NB4 (cell line): ENCODE measurements at places on chromosomes 11 and 22.
A peak's percentile ranks its signal among the peaks of the same experiment; 100 is the strongest.

DNA sequence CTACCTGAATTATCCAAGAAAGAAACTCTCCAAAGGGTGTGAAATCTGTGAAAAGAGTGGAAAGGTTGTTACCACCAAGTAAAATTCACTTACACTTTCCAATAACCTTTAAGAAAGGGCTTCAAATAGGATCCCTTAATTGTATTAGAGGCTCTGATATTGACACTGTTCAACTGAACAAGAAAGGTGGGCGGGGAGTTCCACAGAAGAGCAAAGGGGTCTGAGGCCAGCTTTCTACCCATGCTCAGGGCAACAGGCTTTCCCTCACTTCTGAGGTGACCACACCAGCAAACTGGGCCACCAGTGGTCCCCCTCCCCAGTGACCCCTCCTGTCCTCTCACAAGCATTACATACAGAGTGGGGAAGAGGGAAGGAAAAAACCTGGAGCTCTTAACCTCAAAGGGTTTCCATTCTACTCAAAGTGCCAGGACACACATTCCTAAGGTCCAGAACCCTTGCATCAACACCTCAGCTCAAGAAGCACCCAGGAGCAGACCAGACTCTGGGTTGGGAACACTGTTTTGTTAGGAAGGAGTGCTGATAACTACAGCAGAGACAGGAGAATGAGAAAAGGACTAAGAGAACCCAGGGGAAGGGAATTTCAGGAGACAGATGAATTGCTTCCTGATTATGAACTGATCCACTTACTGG, 71.6 kb upstream of the AKIP1 start:
- DNase-seq, result no peak

- DNase-seq, result peak; percentile 56
These were observed 107.3 kb upstream of the HSD17B12 start for GRCh38 chr11:43573233-43573632.

- DNase-seq, result no peak
These were observed 99.0 kb downstream of the CASP12 start for GRCh38 chr11:104799251-104799650.

GRCh38 chr11:116217006-116217405, 555.8 kb downstream of the BUD13 start:
- peak; percentile 52 for DNase-seq

DNA sequence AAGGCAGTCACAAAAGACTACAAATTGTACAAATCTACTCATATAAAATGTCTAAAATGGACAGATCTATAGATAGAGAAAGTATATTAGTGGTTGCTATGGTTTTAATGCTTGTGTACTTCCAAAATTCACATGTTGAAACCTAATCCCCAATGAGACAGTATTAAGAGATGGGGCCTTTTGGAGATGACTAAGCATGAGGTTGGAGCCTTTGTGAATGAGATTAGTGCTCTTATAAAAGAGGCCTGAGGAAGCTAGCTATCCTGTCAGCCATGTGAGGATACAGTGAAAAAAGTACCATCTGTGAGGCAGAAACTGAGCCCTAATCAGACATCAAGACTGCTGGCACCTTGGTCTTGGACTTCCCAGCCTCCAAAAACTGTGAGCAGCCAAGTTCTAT, 82.6 kb downstream of the CYP2R1 start:
- DNase-seq, result peak; percentile 10

DNA sequence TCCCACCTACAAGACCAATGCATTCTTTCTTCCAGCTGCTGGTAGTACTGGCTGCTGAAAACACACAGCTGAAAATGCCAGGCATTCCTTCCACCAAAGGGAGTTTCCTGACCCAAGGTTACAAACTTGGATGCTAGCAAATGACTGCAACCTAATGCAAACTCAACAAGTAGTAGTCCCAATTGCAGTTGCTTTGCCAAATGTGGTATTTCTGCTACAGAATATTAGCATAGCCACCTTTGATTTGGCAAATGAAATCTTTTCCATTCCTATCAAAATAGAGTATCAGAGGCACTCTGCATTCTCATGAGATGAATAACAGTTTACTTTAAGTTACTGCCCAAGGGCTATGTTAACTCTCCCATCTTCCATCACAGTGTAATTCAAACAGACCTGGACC, 172.0 kb upstream of the ARHGAP42 start:
- DNase-seq, result no peak

DNA sequence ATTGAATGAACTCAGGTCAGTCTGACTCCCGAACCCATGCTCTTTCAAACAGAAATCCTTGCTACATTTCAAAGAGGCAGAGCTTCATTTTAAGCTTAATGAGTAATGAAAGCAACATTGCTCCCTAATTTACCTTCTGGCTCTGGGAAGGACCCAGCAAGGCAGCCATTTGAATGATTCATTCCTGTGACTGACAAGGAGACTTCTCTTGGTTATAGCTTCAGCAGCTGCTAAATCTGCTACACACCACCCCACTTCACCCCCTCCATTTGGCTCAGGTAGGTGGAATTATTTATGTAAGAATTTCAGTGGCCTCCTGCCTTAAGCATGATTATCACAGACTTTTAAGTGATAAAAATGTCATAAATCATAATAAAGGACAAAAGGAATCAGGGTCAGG, 117.7 kb downstream of the KCNC1 start:
- DNase-seq, result no peak

- no peak for DNase-seq
These were observed 7.7 kb downstream of the VWCE start for GRCh38 chr11:61287338-61287977.

DNA sequence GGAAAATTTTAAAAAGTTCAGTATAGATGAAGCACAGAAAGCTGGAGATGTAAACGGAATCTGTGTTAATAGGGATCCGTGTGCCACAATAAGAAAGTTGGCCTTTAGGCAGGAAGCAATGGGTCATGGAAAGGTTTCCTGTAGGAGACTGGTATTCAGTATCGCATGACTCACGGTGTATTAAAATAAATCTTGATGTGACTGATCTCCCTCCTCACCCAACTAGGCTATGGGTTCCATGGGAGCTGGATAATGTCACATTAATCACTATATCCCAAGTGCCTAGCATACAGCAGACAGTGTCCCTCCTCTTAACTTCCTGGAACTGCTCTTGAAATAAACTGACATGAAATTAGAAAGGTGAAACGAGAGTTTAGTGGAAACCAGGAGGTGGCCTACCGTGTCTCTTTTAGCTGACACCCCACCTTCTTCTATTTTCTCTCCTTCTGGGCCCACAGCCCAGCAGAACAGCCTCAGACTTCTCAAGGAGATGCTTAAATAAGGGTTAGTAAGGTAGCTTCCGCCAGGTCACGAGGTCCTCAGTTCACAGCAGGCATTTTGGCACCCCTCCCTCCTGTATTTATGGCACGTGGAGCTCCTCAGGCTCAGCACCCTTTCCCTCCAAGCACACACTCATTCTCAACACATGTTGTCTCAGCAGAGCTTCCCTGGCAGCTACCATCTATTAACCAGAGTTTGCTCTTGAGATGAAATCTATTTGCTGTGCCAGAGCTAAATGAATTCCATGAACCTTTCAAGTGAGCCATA, 118.8 kb downstream of the NXPE2 start:
- DNase-seq, result no peak

GRCh38 chr22:37679670-37680069, 4.2 kb downstream of the LGALS1 start:
- DNase-seq, result no peak

GRCh38 chr11:109490953-109491635, 69.1 kb downstream of the C11orf87 start:
- DNase-seq, result no peak
